ENCODE measurements at places on chromosomes 11 and 22.

DNA sequence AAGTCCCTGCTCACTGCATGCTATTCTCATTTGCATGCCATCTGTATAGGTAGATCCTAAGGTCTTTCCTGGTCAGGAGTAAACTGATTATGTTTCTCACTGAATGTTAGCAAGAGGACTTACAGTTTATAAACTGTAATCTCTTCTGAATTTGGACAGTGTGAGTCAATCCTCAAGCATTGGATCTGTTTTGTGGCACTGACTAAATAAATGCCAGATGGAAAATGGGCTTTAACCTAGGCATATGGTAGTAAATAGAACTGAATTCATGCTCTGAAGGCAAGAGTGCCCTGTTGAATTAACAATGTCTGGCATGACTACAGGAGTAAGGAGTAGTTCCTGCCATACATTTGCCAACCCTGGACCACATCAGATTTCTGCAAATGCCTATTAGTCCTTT is 11.4 kb downstream of the FAM181B start:
- no peak for DNase-seq

GRCh38 chr11:123775289-123775688 is 21.0 kb upstream of the OR6X1 start:
- no peak for DNase-seq

- DNase-seq: no peak
Measured at GRCh38 chr11:5625281-5625680, 480 bp downstream of the TRIM34 start.

- DNase-seq: no peak
Measured at GRCh38 chr11:60257956-60258722, 15.2 kb upstream of the MS4A4E start.

DNA sequence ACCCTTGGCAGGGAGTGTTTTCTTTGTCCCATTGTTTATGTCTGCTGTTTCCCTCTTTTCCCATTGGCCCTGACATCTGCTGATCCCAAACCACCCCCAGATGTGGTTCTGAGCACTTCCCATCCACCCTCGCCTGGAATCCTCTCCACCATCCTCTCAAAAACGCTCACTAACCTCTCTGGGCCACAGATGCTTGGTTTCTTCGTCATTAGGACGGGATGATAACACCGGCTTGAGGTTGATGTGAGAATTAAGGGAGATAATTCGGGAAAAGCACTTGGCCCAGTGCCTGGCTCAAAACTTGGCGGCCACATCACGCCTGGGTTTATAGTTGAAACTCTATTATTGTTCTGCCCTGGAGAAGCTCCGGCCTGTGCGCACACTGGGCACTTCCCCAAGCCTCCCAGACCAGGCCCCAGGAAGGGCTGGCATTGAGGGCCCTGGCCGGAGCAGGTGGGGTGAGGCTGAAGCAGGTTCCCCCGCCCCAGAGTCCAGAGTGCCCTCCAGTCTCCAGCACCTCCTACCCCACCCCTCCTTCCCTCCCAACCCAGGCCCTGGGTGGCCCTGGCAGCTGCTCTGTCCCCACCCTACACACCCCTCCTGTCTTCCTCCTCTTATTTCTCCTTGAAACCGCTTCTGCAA is 63.7 kb downstream of the CYTH4 start:
- DNase-seq: no peak

GRCh38 chr22:36385491-36386350 is 2.0 kb downstream of the MYH9 start:
- peak; percentile 84 for DNase-seq

GRCh38 chr11:34613552-34614056 is 7.3 kb upstream of the EHF start:
- peak; percentile 23 for DNase-seq

DNA sequence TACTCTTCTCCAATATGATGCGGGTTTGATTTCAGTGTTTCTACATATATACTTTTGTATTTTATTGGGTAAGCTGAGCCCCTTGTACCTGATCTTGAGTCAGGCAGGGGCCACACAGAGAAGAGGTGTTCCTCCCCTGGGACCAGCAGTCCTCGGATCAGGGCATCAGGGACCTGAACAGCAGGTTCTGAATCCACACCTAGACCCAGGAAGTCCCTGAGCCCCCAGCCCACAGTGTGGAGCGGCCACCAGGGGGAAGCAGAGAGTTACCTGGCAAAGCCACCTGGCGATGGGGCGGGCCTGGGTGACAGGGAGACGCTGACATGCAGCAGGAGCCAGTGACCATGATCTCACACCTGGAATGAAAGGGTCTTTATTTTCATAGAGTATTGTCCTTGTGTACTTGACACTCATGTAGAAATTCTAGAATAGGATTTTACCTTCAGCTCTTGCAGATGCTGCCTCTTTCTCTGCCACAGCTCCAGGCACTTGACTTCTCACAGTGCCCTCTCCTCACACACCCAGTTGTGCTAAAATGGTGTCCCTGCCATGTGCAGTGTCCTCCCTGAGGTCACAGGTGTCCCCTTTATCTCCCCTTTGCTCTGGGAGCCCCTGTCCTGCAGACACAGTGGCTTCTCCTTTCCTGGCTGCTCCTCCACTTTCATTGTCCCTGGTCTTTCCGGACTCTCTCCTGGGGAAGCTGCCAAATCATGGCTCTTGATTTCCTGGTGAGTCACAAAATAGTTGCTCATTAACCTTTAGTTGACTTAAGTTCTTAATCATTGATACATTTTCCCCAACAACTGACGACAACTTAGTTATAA is 48.5 kb downstream of the GGTLC2 start:
- DNase-seq: peak; percentile 49

DNA sequence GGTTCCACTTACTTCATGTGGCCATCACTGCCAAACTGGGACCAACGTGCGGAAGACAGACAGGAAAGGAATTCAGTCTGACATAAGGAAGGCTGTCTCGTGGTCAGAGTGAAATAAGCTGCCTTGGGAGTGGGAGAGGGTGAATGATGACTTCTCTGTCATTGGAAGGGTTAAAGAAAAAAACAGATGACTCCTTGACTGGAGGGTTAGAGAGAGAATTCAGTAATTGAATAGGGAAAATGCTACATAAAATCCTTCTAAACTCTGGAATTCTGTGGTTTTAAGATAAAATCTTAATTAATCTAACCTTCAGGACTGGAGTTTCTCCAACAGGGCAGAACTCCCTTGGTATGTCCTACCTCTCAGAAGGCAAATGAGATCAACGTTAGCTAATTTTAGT is 33.8 kb downstream of the RAB30 start:
- no peak for DNase-seq

DNA sequence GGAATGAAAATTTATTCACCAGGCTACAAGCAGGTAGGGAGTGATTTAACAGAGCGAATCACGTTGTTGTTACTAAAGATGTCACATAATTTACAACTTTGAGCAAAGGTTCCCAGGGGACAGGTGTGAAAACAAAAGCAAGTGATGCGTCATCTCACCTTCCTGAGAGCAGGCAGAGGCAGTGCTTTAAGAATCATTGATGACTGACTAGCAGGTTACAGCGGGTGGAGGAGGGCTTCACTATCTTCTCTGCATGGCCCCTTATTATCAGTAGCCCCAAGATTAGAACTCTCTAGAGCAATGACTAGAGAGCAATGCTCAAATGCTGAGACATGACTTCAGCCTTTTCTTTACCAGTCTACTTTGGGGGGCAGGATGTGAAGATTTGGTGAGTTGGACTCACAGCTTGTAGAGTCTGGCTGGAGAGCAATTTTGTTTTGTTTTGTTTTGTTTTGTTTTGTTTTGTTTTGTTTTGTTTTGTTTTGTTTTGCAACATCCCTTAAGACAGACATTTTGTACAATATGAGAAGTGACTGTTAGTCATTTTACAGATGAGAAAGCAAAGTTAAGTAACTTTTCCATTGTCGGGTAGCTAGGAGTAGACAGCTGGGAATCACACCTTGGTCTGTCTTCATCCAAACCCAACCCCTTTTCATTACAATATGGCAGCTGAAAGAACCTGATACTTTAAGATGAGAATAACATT is 84.8 kb downstream of the SLC1A2 start:
- DNase-seq: no peak

DNA sequence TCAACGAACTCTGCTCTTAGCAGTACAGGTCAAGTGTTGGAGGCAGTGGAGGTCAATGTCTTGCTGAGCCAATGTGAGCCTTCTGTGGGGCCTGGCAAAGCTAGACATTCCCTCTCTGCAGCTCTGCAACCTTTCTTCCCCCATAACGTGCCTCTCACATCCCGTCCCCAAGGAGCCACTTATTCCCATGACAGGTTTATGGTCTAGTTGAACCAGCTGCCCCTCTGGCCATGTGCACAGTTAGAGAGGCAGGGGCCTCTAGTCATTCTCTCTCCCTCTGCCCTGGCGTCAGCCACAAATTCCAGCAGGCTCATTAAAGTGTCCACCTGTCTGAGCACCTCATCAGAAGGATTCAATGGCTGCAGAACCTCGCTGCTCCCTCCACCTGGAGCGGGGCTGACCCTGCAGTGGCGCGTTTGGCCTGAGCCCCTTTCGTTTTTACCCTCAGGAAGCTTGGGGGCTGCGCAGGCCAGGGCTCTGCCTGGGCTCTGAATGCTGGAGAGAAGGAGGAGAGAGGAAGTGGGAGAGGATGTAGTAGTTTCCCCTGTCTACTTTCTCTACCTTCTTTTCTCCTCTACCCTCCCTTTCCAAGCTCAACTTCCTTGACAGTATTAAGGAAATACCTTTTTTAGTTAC is 302.1 kb upstream of the B3GAT1 start:
- no peak for DNase-seq

DNA sequence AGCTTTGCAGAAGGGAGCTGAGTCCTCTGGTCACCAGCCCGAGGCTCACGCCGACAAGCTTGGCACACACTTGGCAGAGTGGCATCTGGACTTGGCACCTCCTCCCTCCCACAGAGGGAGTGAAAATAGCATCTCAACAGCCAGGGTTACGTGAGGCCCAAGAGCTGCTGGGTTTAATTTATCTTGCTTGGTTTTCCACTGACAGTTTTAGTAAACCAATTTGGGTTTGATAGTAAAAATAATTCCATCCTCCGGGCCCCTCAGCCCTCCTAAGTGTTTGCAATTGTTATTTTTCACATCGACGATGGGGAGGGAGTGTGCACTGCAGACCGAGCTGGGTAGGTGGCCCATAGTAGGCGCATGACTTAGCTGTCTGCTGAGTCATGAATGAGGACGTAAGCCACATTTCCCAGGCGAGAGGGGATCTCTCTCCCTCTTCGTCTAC is 107.6 kb upstream of the ASPHD2 start:
- DNase-seq: no peak

GRCh38 chr11:20090654-20091374 is 69.5 kb downstream of the DBX1 start:
- no peak for DNase-seq

- no peak for DNase-seq
Measured at GRCh38 chr11:17496406-17496805, 19.8 kb upstream of the ABCC8 start.

- DNase-seq: no peak
Measured at GRCh38 chr11:72789493-72790131, 4.2 kb downstream of the STARD10 start.

DNA sequence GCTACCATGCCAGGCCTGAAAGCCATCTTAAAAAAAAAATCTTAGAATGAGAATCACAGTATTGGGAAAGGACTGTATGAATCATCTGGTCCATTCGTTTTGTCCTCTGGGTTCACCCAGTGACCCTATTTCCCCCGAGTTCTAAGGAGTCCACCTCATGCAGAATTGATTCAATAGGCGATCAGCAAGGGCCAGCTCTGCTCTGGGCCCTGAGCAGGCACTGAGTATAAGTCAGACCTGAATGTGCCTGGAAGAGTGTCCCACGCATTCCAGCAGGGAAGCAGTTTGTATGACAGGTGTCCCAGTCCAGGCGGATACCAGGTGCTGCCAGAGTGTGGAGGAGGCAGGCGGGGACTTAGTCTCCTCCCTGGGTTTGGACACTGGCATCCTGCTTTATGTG is 883 bp upstream of the HMOX1 start:
- DNase-seq: no peak

- DNase-seq: no peak
Measured at GRCh38 chr11:2450321-2451041, 5.7 kb downstream of the KCNQ1 start.

- DNase-seq: no peak
Measured at GRCh38 chr11:120217941-120218694, 7.3 kb downstream of the OAF start.

DNA sequence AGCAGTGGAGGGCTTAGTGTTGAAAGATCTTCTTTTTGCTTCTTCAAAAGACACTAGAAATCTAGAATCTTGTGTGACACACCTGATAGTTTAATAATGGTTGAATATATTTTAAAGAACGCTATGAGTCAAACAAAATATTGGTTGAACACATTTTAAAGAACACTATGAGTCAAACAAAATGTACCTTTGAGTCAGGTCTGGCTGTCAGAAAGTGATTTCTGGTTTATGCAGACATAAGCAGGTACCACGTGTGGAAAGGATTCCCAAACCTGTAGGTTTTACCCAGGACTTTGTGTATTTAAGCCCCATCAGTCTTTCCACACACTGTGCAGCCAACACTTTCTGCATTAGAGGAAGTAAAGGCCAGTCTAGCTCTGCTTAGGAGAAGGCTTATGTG is 366.7 kb upstream of the TENM4 start:
- no peak for DNase-seq

- DNase-seq: peak; percentile 65
Measured at GRCh38 chr11:59551659-59552521, 40.6 kb downstream of the OR4D9 start.

- no peak for DNase-seq
Measured at GRCh38 chr11:86675017-86675416, 2.6 kb upstream of the ME3 start.

DNA sequence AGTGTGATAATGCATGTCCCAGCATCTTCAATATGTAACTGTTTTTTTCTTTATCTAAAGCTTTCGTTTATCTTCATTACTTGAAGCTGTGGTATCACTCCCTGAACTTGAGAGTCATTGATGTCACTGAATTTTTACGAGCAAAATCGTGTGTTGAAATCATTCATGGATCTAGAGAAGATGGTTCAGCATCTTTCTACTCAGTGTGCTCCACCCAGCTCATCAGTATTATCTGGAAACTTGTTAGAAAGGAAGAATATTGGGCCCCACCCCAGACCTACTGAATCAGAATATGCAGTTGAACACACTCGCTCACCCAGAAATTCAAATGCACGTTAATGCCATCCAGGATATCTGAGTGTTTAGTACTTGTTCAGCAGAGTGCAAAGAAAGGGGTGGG is 8.3 kb downstream of the CDON start:
- DNase-seq: no peak

- no peak for DNase-seq
Measured at GRCh38 chr22:47100646-47101200, 338.3 kb downstream of the TBC1D22A start.

GRCh38 chr11:35238882-35239281 is 99.9 kb downstream of the CD44 start:
- no peak for DNase-seq
